ENCODE measurements at places on chromosomes 6 and 20.

DNA sequence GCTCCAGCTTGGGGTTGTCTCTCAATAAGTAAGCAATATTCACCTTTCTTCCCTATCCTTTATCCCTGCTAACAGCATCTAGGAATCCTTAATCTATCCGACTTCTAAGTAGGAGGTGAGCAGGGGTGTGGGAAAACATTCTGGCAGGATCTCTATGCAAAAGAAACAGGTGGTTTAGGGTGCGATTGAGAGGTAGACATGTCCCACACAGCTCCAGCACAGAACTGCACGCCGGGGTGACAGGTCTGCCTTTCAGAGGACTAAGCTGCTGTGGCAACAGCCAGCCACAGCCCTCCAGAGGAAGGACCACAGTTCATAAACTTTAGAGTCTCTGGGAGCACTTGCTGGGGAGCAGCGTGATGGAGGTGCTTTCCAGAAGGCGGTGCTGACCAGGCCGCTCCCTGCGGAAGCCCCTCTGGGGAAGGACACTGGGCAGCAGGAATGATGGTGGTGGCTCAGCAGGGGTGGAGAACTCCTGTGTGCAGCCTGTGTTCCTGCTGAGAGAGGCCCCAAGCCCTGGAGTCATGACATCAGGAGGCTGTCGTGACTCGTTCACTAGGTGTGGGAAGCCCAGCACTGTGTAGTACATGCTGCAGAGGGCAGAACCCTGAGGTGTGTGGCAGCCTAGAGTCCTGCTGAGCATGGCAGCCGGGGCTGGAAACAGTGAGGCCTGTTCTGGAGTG, 509.6 kb downstream of the PRKN start:
- no peak for DNase-seq

DNA sequence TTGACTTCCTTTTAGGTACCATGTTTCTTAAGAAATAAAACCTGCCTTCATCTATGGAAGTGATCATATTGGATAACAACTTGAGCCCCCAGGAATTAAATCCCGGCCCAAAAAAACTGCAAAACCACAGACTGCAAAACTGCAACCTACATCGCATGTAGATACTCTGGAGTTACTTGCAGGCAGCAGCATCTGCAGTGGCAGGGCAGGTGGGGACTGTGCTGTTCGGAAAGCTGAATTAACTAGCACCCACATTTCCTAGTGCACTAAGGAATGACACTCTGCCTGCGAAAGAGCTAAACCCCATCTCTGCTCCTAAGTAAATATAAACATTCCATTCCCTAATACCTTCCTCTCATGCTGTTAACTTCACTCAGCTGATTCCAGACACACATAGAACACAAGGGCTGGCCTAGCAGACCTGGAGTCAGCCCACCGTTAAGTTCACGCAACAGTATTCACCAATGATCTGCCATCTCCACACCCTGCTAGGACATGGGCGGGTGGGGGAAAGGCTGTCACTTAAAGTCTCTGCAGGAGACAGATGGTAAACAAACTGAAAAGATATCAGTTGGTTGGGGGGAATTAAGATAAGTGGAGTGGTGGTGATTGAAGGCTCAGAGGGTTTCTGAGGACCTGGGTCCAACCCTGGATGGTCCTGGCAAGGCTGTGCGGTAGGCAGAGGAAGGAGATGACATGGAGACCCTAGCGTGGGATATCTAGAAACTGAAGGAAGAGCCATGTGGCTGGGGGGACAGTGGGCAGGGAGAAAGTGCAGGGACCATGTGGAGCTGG, 128.4 kb downstream of the SYCP2 start:
- no peak for DNase-seq

DNA sequence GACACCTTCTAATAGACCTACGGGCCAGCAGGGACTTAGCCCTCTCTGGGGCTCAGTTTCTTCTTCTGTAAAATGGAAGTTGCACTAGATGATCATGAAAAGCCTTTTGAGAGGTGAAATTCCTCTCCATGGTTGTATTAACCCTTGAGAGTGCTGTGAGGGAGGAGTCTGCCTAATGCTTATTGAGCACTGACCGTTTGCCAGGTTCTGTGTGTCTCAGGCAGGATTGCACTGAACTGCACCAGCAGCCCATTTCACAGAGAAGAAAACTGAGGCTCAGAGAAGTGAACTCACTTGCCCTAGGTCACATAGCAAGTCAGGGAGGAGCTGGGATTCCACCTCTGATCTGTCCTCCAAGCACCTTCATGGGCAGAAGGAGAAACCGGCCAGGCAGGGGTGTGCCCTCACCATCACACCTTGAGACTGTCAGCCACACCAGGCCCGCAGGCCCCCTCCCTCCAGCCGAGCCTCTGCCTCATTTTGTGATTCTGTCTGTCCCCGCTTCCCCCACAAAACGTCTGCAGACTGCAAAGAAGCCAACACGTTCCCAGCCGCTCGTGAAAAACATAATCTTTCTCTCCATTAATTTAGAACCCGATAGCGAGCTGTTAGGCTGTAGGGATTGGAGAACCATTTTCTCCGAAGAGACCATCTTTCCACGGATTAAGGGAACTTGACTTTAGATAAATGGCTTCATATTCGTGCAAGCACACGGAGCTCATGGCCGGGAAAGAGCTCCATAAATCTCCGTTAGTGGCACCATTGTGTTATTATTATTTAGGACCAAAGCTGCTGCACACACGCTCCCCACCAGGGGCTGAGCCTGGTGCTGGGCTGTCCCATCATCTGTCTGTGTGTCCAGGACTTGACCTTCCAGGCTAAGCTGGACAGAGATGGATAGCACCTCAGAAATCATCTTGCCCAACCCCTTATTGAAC, 46.0 kb downstream of the KIAA1755 start:
- DNase-seq: no peak

- no peak for DNase-seq
These were observed 4.3 kb downstream of the KCNQ5 start for GRCh38 chr6:72626126-72626525.

- DNase-seq: no peak
These were observed 169.2 kb upstream of the ATXN1 start for GRCh38 chr6:16930432-16930831.

- no peak for DNase-seq
These were observed 84.8 kb downstream of the MRPL14 start for GRCh38 chr6:44042261-44042988.
